ENCODE measurements at places on chromosomes 11 and 22. TPM values are rescaled to one million over a fixed set of nuclear protein-coding genes. Genes with fewer than 3 reads are reported as not detected.

CLDN25 gene
- not detected for total RNA-seq

PKDREJ gene
- total RNA-seq = under 0.01 TPM

ZBTB16 gene
- 30.0 TPM for total RNA-seq

LIPT2 gene
- total RNA-seq = 2.0 TPM

SLC22A9 gene
- not detected for total RNA-seq

APOBEC3G gene
- total RNA-seq = 6.0 TPM

MLC1 gene
- under 0.01 TPM for total RNA-seq

MIAT gene
- 0.16 TPM for total RNA-seq

SNRPD3 gene
- total RNA-seq = 146 TPM

TYR gene
- not detected for total RNA-seq

PRR33 gene
- not detected for total RNA-seq

EMID1 gene
- 3.5 TPM for total RNA-seq

TMEM225 gene
- not detected for total RNA-seq

HEPACAM gene
- total RNA-seq = not detected

GLB1L2 gene
- 0.25 TPM for total RNA-seq

ME3 gene
- 34.8 TPM for total RNA-seq

PHF21B gene
- not detected for total RNA-seq

KRTAP5-9 gene
- total RNA-seq = not detected

RTN4R gene
- total RNA-seq = 1.3 TPM

SHANK3 gene
- total RNA-seq = 37.3 TPM

ZNRD2 gene
- total RNA-seq = 28.6 TPM

FAM168A gene
- total RNA-seq = 5.3 TPM

PKNOX2 gene
- not detected for total RNA-seq

HSCB gene
- 8.7 TPM for total RNA-seq

LRRC4C gene
- total RNA-seq = not detected

GRM5 gene
- total RNA-seq = 0.13 TPM

OR2AT4 gene
- not detected for total RNA-seq

OR8D1 gene
- total RNA-seq = not detected

MMP12 gene
- not detected for total RNA-seq
